LHCN-M2 (cell line): ENCODE measurements at places on chromosomes 3 and 15.

DNA sequence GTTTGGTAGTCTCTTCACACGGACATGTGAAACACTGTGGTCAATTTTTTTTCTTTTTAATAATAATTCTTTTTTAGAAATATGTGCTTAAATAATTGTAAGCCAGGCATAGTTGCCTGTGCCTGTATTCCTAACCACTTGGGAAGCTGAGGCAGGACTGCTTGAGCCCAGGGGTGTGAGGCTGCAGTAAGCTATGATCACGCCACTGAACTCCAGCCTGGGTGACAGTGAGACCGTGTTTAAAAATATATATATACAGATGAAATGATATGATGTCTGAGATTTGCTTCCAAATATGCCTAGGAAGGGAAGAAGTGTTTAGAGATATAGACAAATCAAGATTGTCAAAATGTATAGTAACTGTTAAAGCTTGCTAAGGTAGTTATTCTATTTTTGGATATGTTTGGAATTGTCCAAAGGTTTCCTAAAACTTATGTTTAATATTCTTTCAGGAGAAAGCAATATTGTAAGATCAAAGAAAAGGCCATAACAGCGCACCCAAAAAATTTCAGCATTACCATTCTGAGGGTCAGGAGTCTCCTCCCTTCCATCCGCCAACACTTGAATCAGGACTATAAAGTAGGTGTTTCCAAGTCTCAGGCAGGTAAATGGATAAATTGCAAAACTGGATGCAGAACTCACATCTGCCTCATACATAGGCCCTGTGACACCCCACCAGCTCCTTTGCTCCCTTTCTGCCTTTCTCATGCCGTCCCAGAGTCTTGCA lies 532 bp upstream of the SELENOT start:
- DNase-seq, result no peak

GRCh38 chr3:85193565-85193964 lies 234.8 kb downstream of the CADM2 start:
- DNase-seq, result no peak

- no peak for DNase-seq
Observed at GRCh38 chr3:33099109-33099645, 2.2 kb upstream of the GLB1 start.

- no peak for DNase-seq
Observed at GRCh38 chr15:37574985-37575384, 359.5 kb upstream of the TMCO5A start.

DNA sequence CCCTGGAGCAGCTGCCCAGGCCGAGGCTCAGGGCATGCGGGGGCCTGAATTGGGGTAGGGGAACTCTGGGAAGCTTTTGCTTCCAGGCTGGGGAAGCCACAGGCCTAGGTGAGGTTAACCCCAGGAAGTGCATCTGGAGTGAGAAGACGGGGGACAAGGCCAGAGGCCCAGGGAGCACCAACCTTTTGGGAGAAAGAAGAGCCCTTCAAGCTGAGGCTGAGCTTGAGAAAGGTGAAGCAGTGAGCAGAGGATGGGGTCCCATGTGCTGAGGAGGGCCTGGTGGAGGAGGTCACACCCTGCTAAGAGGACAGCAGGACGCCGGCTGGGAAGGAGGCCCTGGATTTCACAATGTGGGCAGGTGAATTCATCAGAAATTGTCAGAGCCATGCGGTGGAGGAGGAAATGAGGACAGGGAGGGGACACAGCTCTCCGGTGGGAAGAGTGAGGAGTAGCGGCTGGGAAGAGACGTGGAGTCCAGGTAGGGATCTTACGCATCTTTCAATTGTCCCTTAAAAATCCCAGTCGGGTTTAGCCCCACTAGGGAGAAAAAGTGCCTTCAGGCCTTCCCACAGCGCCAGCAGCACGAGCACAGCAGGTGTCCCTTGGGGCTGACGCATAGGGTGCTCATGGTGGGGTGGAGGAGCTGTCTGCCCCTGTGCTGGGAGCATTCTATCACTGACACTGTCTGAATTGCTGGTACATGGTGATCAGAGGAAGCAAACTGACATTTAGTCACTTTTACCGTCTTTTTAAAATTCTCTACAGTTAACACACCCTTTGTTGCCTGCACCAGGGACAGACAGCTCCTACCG lies 50.9 kb downstream of the HCN4 start:
- no peak for DNase-seq
